ENCODE measurements at places on chromosomes 3 and 15. TPM values are rescaled to one million over a fixed set of nuclear protein-coding genes. Genes with fewer than 3 reads are reported as not detected.
A peak's percentile ranks its signal among the peaks of the same experiment; 100 is the strongest.

The CELSR3 gene
- 9.9 TPM for total RNA-seq

The SH2D7 gene
- not detected for total RNA-seq

DNA sequence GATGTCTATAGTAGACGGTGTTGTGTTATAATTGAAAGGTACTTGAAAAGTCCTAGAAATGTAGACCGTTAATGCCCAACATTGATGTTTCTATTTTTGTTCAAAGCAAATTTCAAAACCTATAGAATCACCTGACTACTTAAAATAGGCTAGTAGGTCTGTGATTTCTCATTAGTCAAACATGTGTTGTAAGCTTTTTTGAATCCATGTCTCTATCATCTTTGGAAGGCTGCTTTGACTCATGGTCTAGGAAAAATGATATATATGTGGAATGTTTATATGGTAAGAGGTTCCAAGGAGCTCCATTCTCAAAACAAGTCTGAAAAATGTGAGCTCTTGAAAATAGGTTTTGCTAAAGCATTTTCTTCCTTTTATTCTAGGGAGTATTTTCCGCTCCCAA is 375.3 kb downstream of the LPP start:
- 0 out of 2 replicates have a peak, but pooled peaks cover 4% of the 10 kb centered on the region for H3K36me3 ChIP-seq
- H3K4me3 ChIP-seq = no peak overlapping the region
- no peak overlapping the region for H3K27ac ChIP-seq
- DNase-seq = no peak
- no peaks in the 10 kb centered on the region for H3K27me3 ChIP-seq
- peaks cover 5% of the 10 kb centered on the region for H3K4me1 ChIP-seq

GRCh38 chr3:143237077-143237627 is 117.6 kb downstream of the CHST2 start:
- H3K4me3 ChIP-seq = no peak overlapping the region
- H3K27me3 ChIP-seq = no peaks in the 10 kb centered on the region
- no peak overlapping the region for H3K27ac ChIP-seq
- no peaks in the 10 kb centered on the region for H3K36me3 ChIP-seq

DNA sequence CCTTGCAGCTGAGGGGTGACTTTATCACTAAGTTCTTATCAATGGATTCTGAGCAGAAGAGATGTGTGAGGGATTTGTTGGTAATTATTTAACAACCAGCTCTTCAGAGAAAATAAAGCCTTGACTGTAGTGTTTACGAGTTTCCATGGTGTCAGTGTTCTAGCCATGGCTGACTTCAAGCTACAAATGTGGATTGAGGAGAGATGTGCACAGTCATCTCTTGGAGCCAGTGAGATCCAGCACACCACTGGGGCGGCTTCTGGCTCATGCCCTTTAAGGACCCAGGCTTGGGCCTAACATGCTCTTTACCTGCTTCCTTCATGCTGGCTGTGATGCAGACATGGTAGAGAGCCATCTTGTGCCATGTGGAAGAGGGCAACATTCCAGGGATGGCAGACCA is 145.6 kb upstream of the MRPS22 start:
- no peak overlapping the region for H3K4me3 ChIP-seq
- H3K27me3 ChIP-seq = no peaks in the 10 kb centered on the region
- H3K4me1 ChIP-seq = no peaks in the 10 kb centered on the region
- no peak overlapping the region for H3K27ac ChIP-seq
- DNase-seq = no peak
- H3K36me3 ChIP-seq = no peaks in the 10 kb centered on the region

- no peaks in the 10 kb centered on the region for H3K27me3 ChIP-seq
- no peak overlapping the region for H3K27ac ChIP-seq
- H3K36me3 ChIP-seq = no peaks in the 10 kb centered on the region
- peaks cover 10% of the 10 kb centered on the region for H3K4me1 ChIP-seq
- DNase-seq = no peak
Measured at GRCh38 chr3:79467721-79468120, 300.1 kb downstream of the ROBO1 start.

- peaks cover 65% of the 10 kb centered on the region for H3K4me1 ChIP-seq
- H3K36me3 ChIP-seq = no peaks in the 10 kb centered on the region
- H3K4me3 ChIP-seq = peak overlapping the region; percentile 53
- peak overlapping the region; percentile 56 for H3K27ac ChIP-seq
Measured at GRCh38 chr3:69235882-69236281, 113.5 kb upstream of the LMOD3 start.

- H3K4me1 ChIP-seq = peaks cover 15% of the 10 kb centered on the region
- no peaks in the 10 kb centered on the region for H3K27me3 ChIP-seq
- H3K27ac ChIP-seq = peak overlapping the region; percentile 35
- DNase-seq = no peak
- peaks cover 58% of the 10 kb centered on the region for H3K36me3 ChIP-seq
Measured at GRCh38 chr3:11305509-11305908, 33.3 kb downstream of the ATG7 start.

DNA sequence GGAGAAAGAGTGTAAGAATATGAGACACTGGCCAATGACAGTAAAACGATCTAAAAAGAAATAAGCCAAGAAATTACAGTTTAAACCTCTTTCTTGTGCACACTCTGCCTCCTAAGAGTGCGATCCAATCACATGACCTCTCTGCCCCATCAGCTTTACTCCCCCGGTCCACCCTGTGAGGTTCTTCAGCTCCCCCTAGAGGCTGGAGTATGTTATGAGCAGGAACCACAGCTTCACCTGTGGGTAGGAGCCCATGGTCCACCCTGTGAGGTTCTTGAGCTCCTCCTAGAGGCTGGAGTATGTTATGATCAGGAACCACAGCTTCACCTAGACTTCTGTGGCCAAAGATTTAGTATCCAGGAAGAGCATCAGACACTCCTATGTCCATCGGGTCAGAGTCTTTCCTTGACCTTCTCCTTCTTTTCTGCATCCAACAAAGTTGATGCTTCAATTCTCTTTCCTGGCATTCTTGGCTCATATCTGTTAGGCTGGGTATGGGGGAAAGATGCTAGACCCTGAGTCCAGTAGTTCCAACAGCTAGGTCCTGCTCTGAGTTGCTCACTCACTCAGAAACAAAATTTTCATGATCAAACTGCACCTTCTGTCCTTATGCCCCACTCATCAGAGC is 164.0 kb downstream of the MINAR1 start:
- H3K36me3 ChIP-seq = no peaks in the 10 kb centered on the region
- no peak overlapping the region for H3K27ac ChIP-seq
- H3K27me3 ChIP-seq = peaks cover 62% of the 10 kb centered on the region
- peak; percentile 55 for DNase-seq
- no peak overlapping the region for H3K4me3 ChIP-seq
- H3K4me1 ChIP-seq = no peaks in the 10 kb centered on the region

- no peak for DNase-seq
- H3K4me1 ChIP-seq = no peaks in the 10 kb centered on the region
- H3K27me3 ChIP-seq = no peaks in the 10 kb centered on the region
Measured at GRCh38 chr3:151356794-151357462, 27.6 kb upstream of the P2RY13 start.

DNA sequence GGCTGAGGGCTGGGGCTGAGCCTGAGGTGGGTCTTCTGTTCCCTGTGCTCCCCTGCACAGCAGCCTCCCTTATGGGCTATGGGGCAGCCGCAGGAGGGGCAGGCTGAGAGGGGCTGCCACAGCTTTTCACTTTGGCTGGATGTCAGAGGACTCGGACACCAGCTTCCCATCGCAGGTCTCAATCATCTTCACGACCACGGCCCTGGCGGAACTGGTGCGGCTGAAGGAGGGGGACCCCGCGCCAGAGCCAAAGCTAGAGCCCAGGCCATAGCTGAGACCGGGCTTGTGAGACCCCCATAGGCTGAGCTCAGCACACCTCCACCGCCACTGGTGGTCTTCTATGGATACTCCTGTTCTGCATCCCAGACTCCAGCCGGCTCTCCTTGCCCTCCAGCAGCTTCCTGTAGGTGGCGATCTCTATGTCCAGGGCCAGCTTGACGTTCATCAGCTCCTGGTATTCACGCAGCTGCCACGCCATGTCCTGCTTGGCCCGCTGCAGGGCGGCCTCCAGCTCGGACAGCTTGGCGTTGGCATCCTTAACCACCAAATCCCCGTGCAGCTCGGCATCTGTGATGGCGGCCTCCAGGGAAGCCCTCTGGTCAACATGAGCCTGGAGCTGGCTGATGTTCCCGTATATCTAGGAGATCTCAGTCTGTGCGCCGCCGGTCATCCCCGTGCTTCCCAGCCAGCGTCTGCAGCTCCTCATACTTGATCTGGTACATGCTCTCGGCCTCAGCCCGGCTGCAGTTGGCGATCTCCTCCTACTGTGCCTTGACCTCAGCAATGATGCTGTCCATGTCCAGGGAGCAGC is 181.7 kb upstream of the SYNPR start:
- no peak overlapping the region for H3K27ac ChIP-seq
- no peak for DNase-seq
- no peaks in the 10 kb centered on the region for H3K27me3 ChIP-seq

Data from PC-9 (cell line).